ENCODE measurements at places on chromosomes 16 and 17. TPM values are rescaled to one million over a fixed set of nuclear protein-coding genes. Genes with fewer than 3 reads are reported as not detected.

The UNC45B gene
- 0.28 TPM for polyA plus RNA-seq

- peak; percentile 91 for DNase-seq
Measured at GRCh38 chr16:14562691-14563491, 67.2 kb downstream of the PARN start.

DNA sequence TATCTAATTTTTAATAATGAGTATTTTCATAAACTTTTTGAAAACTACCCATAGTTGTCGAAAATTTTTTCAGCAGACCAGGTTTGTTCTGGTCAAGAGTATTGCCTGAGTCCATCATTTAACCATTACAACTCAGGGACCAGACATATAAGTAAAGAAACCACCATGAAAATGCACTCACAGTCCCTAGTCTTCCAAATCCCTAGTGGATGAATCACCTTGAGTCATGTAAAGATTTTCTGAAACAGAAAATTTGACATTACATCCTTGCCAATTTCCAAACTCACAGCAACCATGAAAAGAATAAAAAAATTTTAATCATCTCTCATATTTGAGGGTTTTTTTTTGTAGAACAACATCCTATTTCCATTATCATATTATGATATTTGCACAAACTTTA lies 1337.5 kb upstream of the CDH8 start:
- DNase-seq, result no peak

DNA sequence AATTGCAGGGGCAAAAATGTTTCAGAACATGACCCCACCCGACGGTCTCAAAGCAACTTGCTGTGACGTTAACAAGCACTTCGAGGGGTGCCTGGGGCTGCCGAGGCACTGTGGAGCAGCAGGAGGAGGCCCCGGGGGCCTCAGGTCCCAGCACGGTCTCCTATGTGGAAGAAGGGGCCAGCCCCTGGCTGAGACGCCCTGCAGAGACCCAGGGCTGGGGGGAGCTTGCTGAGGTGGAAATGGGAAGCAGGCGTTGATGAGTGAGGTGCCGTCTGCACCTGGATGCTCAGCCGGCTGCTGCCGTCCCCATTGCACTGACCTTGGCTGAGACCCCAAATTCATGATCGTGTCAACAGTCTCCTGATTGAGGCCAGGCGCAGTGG lies 46.5 kb downstream of the NT5M start:
- no peak for DNase-seq

The SLC5A2 gene
- polyA plus RNA-seq, result 7.3 TPM

The MT1G gene
- polyA plus RNA-seq, result 919 TPM

The GALR2 gene
- polyA plus RNA-seq, result 0.93 TPM

DNA sequence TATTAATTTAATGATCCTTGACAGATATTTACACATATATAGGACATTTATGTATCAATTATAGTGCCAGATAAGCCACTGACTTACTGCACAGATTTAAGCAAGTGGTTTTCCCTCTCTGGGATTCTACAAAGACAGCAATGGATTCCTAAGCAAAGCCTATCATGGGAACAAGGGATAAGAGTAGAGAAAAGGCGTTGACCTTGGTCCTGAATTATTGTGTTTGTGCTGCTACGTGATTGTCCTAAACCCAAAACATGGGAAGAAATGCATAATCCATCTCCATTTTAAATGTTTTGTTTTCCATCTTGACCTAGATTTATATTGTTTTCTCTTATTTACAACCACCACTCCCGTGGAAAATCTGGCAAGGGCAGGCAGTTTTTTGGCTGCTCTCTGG lies 14.0 kb downstream of the SLFN11 start:
- no peak for DNase-seq

The AARS1 gene
- polyA plus RNA-seq, result 53.0 TPM

- peak; percentile 38 for DNase-seq
Measured at GRCh38 chr17:43994272-43995149, 9.9 kb upstream of the NAGS start.

The ODAD4 gene
- 0.87 TPM for polyA plus RNA-seq

- no peak for DNase-seq
Measured at GRCh38 chr16:50265260-50265659, 1.1 kb upstream of the ADCY7 start.

GRCh38 chr17:30021708-30022317 lies 80.4 kb downstream of the EFCAB5 start:
- DNase-seq, result peak; percentile 51

- DNase-seq, result no peak
Measured at GRCh38 chr16:58518083-58518979, 3.0 kb downstream of the SETD6 start.

DNA sequence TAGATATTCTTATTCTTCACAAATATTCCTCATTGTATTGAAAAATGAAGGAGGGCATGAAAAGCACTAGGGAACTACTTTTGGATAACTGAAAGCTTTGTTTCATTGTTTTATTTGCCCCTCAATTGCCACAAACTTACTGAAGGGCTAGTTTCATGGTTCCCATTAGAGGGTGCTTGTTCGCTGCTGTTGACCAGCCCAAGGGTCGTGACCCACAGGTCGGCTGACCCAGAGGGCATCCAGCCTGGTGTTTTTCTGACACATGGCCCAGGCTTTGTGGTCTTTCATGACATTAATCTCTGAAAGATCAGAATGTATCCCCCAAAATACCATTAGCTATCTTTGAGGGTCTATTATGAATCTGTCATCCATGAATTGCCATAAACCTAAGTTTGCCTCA lies 30.0 kb downstream of the DGKE start:
- DNase-seq, result no peak

GRCh38 chr17:46876353-46876887 lies 25.0 kb downstream of the WNT9B start:
- peak; percentile 75 for DNase-seq

DNA sequence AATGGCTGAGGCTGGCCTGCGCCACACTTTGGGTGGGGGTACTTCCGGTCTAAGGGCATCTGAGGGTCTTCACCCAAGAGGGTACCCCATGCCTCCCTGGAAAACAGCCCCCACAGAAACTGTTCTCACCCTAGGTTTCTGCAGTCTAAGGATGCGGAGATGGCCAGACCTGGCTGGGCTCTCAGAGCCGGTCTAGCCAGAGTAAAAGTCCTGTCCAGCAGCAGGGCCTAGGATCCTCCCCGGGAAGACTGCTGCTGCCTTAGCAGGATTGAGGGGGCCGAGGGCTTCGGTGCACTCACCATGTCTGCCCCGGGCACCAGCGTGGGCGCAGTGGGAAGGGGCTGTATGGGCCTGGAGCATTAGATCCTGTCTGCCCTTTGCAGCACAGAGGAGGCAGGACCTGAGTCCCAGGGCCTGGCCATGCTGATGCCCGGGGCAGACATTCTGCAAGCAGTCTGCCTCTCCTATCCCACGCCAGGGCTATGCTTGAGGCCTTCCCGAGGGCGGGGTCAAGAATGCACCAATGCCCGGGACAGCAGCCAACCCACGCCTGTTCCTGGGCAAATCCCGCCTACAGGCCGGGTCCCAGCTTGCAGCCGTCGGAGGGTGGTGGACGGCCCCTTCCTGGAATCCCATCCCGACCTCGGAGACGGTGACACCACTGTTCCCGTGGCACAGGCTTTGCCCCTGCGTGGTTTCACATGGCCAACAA lies 54.7 kb downstream of the CBFA2T3 start:
- no peak for DNase-seq

DNA sequence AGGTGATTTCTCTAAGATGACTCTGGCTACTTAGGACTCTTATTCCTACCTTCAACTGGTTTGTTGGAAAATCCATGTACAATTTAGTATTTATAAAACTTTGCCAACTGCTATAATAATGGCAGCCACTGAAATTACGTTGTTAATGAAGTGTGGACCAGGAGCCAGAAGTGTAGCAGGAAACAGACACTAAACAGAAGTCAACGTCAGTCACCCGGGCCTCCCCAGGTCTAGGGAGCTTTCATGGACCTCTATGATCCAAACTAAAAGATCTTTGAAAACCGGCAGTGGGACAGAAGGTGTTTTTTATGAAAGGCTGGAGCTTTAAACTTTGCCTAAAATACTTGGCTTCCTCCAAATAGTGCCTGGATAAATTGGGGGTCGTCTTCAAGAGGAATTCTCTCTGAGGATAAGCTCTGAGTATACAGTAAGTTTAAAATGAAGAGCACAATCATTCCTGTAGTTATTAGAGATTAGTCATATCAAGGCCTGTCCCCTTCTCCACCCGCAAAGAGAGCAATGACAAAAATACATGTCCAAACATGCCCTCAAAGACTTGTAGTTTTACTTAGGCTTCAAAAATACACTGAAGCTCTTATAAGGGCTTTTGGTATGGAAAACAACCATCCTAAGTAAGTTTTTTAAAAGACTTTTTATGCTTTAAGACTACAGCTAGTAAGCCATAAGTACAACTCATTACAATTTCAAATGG lies 34.6 kb downstream of the DCUN1D3 start:
- DNase-seq, result no peak

DNA sequence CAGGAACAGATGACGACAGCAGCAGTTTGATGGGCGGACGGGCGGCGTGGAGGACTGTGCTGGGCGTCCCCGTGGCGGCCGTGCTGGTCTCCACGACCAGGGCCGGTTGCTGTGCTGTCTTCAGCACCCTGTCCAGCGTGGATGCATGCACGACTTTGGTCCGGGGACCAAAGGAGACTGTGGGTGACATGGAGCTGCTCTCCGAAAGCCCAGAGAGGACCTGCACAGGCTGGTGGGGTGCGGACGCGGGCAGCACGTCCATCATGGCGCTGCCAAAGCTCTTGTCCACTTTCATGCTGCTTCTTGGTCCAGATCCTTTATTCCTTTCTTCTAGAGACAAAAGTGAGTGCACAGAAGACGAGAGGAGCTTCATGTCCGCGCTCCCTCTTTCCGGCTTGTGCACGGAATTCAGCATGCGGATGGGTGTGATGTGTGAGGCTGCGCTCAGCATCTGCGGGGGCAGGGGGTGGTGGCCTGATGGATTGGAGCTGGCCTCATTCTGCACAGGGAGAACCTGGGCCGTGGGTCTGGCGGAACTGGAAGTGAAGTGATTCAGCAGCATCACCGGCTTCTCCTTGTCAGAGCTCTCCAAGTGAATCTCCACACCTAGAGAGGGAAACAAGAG lies 20.3 kb downstream of the MAP1LC3B start:
- no peak for DNase-seq

The KRT20 gene
- polyA plus RNA-seq, result 31.7 TPM

GRCh38 chr17:48336986-48337385 lies 93.0 kb downstream of the SKAP1 start:
- no peak for DNase-seq

DNA sequence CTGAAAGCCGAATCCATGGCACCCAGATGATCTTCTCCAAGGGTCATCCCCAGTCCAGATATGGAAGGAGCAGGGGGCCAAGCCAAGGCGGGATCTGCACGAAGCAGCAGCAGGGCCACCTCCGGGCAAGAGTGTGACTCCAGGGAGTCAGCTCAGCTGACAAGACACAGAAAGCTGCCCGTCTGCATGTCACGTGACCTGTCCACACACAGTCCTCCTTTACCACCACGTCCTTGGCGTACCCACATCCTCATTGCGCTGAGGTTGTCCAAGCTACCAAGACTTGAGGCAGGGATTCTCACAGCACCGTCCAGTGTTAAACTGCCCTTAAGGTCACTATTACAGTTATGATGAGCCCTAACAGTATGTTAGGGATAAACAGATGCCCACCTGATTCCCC lies 11.3 kb upstream of the CYTH1 start:
- no peak for DNase-seq

- no peak for DNase-seq
Measured at GRCh38 chr17:71423871-71424546, 696.8 kb upstream of the SOX9 start.
